ENCODE measurements at places on chromosomes 12 and 14.
A peak's percentile ranks its signal among the peaks of the same experiment; 100 is the strongest.

DNA sequence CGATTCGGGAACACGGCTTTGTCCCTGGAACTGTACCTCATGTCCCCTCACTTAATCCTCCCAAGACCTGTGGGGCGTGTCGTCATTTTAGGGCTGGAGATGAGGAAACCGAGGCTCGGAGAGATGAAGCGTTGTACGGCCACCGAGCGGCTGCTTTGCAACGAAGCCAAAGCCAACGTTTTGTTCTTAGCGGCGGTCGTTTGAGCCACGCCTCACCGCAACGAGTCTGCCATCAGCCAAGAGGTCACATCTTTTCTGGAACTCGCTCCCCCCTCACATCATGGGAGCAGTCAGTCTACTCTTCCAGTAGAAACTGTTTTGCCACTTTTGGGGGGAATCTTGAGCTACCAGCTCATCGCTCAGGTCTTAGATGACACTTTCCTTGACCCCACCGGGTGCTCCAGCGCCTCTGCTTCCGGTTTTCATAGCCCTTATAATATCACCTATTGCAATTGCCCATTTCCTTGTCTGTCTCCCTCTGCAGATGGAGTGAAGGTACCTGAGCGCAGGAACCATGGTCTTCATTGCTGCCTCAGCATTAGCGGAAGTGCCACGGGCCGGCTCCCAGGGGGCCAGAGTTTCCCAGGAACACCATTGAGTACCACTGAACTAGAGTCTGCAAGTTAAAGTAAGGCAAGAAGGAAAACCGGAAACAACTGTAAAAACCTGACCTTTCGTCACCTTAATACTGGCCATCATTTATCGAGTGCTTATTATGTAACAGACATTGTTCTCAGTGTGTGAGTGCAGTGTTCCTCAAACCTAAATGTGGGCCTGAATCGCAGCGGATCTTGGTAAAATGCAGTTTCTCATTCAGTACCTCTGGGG lies 19.6 kb downstream of the NINJ2 start:
- no peak for DNase-seq

- DNase-seq, result no peak
Measured at GRCh38 chr12:58291106-58291505, 349.7 kb downstream of the ATP23 start.

DNA sequence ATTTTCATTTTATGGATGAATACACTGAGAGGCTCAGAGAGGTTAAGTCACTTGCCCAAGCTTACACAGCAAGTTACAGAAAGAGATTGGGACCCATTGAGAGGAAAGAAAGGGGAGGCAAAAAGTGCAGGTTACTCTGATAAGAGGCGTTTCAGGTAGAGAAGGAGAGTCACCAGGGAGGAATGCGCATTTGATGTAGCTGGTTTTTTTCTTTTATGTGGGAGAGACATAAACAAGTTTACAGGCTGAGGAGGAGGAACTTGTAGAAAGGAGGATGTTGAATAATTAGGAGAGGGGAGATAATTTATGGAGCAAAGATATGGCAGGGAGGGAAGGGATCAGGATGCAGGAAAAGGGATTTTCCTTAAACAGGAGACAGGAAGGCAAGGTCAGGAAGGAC lies 297.0 kb downstream of the PCNX1 start:
- peak; percentile 30 for DNase-seq

DNA sequence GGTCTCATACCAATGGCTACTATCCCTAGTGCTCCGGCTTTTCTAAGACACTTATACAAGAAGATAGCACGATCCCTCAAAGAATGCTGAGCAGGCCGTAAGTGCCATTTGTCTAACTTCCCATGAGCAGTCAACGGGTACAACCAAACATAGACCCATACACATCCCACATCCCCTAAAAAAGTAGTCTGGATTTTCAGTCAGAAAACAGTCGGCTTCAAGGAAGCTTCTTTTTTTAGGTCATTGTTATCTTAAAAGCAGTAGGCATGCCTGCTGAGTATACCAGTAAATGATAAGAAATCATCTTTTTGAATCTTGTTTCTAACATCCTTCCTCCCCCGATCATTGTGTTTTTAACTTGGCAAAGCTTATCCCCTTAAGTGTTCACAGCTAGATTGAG lies 19.8 kb downstream of the OSBPL8 start:
- no peak for DNase-seq

- DNase-seq, result no peak
Measured at GRCh38 chr12:56256326-56256960, 1.7 kb downstream of the ANKRD52 start.

GRCh38 chr12:13534645-13535398 lies 338.3 kb downstream of the EMP1 start:
- peak; percentile 32 for DNase-seq

DNA sequence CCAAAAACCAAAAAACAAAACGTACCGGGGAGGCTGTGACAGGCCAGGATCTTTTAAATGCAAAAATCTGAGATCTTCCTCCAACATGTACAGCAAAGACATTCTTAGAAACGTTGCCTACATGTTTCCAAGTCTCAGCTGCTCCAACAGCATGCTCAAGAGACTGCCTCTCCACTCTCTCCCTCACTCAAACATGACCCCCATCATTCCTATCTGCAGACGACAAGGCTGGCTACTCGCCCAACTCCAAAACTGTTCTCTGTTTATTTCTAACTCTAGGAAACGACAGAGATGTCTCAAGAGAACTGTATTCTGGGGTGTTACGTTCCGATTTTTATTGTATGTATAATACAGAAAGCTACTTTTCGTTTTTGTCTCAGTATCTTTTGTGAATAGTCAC lies 57.5 kb upstream of the TMCC3 start:
- no peak for DNase-seq

GRCh38 chr12:29882846-29883245 lies 99.1 kb upstream of the TMTC1 start:
- DNase-seq, result no peak

DNA sequence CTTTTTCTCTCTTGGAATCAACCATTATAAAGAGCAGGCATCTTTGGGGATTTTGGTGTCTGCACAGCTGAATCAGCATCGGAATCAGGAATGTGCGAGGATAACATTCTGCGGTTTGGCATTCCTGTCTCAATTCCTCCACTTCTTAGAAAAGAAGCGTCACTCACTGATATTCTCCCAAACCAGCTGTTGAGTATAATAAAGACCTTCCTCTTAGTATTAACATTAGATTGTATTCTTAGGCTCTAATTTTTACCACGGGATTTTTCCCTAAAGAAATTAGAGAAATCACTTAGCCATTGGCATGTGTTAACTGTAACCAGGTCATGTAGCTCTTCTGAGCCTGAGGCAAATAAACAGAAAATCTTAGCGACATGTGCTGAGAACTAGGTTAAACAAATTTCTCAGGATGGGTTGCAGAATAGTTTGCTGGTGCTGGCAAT lies 128.7 kb downstream of the TMX1 start:
- DNase-seq, result peak; percentile 63

DNA sequence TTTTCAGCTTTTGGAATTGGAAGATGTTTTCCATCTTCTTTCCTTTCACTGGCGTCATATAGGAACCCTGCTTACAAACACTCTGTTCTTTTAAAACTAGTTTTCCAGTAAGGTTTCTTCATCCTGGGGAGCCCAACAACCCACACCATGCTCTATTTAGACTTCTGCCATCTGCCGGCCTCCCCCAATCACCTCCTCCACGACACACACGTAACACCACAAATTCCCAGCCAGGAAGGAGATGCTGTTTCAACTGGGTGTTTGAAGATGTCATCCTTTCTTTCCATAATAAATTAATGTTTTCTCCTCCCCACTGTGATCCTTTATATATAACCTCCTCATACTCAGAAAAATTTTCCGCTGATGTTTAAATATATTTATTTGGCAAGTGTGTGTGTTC lies 231.4 kb upstream of the DDHD1 start:
- DNase-seq, result no peak

- DNase-seq, result peak; percentile 70
Measured at GRCh38 chr12:89695100-89695499, 13.5 kb downstream of the ATP2B1 start.

DNA sequence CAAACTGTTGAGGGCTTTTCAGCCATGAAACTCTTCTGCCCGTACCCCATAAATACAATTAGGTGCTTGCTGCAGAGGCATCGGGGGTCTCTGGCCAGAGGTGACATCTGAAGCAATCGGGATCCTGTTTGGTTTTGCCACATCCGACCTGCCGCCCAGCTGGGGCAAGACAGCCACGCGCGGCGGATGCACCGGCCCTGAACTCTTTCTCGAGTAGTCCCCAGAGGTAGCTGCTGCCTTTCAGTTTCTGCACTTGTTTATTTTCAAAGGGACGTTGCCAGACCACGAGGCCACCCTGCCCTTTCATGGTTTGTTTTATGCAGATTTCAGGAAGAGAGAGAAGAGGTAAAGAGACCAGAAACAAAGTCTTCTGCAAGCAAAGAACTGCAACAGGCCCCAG lies 10.6 kb upstream of the MLXIP start:
- DNase-seq, result no peak

GRCh38 chr12:53571295-53571694 lies 54.9 kb downstream of the ATF7 start:
- DNase-seq, result no peak

DNA sequence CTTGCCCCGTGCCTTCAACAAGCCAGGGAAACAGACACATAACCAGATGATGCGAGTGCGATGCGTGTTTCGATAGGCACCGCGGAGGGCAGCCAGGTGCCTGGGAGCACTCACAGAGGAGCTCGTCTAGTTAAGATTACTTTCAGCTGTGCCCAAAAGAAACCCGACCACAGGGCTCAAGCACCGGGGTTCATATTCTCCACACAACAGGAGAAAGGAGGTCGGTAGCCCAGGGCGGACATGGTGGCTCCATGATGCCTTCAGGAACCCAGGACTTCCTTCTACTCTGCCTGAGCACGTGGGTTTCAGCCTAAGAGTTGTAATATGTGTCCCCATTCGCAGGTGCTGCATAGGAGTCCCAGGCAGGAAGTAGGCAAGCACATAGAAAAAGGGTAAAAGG lies 53.7 kb upstream of the DDX11 start:
- DNase-seq, result no peak

DNA sequence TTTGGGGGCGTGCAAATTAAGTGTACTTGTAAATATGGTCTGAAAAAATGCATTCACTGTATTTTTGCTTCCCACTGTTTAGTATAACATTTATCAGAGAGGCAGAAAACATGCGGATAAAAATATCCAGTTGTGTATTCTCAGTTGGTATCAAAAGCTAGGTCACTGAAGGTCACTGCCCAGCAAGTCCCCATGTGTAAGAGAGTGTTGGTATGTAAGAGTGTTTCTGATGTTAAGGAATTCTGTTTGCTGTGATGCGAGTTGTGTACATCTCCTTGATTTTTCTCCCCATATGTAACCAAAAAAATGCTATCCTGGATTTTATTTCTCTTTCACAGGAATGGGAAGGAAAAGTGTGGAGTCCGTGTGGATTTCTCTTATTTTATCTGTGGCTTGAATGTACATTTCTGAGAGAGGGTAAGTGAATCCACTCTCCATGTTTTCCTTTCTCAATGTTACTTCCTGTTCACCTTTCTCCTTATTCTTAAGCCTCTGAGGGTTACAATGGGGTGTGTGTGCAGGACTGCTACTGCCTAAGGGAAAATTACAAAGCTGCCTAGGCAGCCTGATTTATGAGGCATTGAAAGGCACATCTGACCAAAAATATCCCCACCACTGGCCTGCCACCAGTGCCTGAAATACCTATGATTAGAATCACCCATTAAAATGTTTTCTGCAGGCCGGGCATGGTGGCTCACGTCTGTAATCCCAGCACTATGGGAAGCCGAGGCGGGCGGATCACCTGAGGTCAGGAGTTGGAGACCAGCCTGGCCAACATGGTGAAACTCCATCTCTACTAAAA lies 97.9 kb upstream of the USP44 start:
- DNase-seq, result peak; percentile 91

GRCh38 chr12:23560611-23561010 lies 388.9 kb downstream of the SOX5 start:
- DNase-seq, result no peak
